ENCODE measurements at places on chromosomes 6 and 20.

DNA sequence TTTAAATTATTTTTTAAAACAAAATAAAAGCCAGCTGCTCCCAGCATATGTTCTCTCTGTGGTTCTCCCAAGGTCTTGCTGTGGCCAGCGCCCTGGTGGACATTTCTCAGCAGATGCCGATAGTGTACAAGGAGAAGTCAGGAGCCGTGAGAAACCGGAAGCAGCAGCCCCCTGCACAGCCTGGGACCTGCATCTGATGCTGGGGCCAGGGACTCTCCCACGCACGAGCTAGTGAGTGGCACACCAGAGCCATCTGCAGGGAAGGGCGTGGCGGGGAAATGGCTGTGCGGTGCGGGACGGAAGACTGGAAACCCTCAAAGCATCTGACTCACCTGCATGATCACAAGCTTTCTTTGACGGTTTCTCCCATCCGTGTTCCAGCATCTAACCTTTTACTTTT is 16.5 kb downstream of the GFRA4 start:
- no peak for DNase-seq
- H3K36me3 ChIP-seq: no peaks in the 10 kb centered on the region
- H3K27ac ChIP-seq: no peak overlapping the region
- H3K4me3 ChIP-seq: no peak overlapping the region

DNA sequence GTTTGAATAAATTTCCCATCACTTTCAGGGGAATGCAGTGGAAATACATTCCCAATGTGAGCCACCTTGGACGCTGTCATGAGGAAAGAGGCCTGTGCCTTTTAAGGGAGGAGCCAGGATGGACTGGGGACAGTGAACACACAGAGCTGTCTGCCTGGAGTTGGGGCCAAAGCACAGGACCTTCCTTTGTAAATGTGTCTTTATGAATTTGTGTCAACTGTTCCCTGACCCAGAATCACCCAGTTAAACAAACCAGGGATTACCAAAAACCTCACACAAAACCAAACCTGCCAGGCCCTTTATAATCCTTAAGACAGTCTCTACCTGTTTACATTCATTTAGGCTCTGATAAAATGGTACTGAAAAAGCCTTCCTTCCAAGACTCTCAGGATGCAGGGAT is 513.7 kb downstream of the MAFB start:
- H3K36me3 ChIP-seq: no peaks in the 10 kb centered on the region
- H3K27me3 ChIP-seq: no peaks in the 10 kb centered on the region
- no peak for DNase-seq
- H3K4me3 ChIP-seq: no peak overlapping the region

GRCh38 chr6:26152226-26153101 is 65.2 kb downstream of the HFE start:
- H3K36me3 ChIP-seq: no peaks in the 10 kb centered on the region
- no peak overlapping the region for H3K4me3 ChIP-seq
- peak; percentile 66 for DNase-seq
- H3K27me3 ChIP-seq: no peaks in the 10 kb centered on the region
- H3K4me1 ChIP-seq: peaks cover 9% of the 10 kb centered on the region

- H3K36me3 ChIP-seq: no peaks in the 10 kb centered on the region
- H3K27ac ChIP-seq: no peak overlapping the region
- H3K27me3 ChIP-seq: no peaks in the 10 kb centered on the region
Observed at GRCh38 chr20:49924247-49924646, 8.9 kb upstream of the SPATA2 start.

DNA sequence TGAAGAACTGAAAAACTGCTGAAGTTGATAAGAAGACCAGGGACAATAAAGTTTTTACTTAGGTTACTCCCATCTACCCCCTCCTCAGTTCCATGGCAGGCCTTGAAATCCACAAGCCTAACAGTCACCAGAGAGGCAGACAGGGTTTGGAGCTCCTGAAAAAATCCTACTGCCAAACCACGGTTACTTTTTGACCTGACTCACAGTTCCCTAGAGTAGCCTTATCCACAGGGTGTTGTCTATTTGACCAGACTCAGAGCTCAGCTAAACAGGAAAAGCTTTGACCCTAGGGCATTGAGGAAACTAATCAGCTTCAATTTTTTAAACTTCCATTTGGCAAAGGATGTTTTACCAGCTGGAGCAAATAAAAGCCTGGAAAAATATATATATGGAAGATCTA is 257.7 kb upstream of the NT5E start:
- DNase-seq: peak; percentile 3
- peak overlapping the region; percentile 55 for H3K27ac ChIP-seq
- no peaks in the 10 kb centered on the region for H3K36me3 ChIP-seq
- H3K4me1 ChIP-seq: peaks cover 4% of the 10 kb centered on the region
- no peak overlapping the region for H3K4me3 ChIP-seq
- no peaks in the 10 kb centered on the region for H3K27me3 ChIP-seq

- no peak for DNase-seq
- no peak overlapping the region for H3K4me3 ChIP-seq
- no peaks in the 10 kb centered on the region for H3K36me3 ChIP-seq
- H3K27ac ChIP-seq: no peak overlapping the region
Observed at GRCh38 chr6:23927935-23928334, 198.1 kb upstream of the NRSN1 start.

- no peaks in the 10 kb centered on the region for H3K36me3 ChIP-seq
- H3K27me3 ChIP-seq: no peaks in the 10 kb centered on the region
- no peak overlapping the region for H3K4me3 ChIP-seq
- H3K27ac ChIP-seq: no peak overlapping the region
Observed at GRCh38 chr20:43680981-43681380, 14.1 kb downstream of the MYBL2 start.

DNA sequence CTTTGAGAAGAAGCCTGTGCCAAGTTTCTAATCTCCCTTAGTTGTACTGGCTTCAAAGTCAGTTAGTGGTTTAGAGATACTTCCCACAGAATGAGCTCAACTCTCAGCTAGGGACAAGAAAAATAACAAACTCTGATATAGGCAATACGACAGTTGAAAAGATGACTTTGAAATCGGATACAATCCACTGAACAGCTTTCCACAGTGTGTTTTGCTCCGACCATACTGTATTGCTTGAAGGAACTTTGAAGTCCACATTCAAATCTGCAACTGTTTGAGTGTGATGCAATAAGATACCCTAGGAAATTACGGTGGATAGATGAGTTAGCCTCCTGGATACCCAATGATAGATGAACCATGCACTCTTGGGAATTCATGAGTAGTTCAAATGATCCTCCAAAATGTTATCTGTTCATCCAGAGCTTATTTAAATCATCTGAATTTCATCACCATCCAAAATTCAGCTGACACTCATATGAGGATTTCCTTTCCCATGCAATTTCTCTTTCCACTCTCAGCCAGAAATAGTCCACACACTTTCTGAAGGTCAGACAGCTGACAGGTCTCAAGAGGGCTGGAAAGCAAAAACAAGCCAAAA is 443.8 kb downstream of the HAO1 start:
- peaks cover 18% of the 10 kb centered on the region for H3K4me1 ChIP-seq
- DNase-seq: peak; percentile 86
- H3K27ac ChIP-seq: peak overlapping the region; percentile 14
- H3K4me3 ChIP-seq: no peak overlapping the region

GRCh38 chr20:15925376-15925775 is 647.9 kb downstream of the KIF16B start:
- no peak for DNase-seq
- H3K4me3 ChIP-seq: no peak overlapping the region
- H3K27ac ChIP-seq: no peak overlapping the region
- H3K36me3 ChIP-seq: no peaks in the 10 kb centered on the region
- no peaks in the 10 kb centered on the region for H3K27me3 ChIP-seq

DNA sequence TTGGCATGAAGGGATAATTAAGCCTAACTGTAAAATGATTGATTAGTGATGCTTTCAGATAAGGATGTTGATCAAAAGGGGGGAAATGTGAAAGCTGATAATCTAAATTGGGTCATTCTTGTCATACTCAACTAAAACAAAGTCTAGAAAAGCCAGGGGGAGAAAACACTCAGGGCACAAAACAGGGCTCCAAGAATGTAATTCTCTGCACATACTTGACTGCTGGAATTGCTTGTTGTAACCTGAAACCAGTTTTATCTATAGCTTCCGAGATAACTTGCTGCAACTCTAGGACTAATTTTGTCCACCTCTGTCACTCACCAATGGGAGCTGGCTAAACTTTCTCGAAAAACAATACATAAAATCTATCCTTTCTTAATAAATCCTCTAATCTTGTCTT is 310.3 kb downstream of the CLVS2 start:
- no peak overlapping the region for H3K4me3 ChIP-seq
- no peak for DNase-seq
- no peak overlapping the region for H3K27ac ChIP-seq

DNA sequence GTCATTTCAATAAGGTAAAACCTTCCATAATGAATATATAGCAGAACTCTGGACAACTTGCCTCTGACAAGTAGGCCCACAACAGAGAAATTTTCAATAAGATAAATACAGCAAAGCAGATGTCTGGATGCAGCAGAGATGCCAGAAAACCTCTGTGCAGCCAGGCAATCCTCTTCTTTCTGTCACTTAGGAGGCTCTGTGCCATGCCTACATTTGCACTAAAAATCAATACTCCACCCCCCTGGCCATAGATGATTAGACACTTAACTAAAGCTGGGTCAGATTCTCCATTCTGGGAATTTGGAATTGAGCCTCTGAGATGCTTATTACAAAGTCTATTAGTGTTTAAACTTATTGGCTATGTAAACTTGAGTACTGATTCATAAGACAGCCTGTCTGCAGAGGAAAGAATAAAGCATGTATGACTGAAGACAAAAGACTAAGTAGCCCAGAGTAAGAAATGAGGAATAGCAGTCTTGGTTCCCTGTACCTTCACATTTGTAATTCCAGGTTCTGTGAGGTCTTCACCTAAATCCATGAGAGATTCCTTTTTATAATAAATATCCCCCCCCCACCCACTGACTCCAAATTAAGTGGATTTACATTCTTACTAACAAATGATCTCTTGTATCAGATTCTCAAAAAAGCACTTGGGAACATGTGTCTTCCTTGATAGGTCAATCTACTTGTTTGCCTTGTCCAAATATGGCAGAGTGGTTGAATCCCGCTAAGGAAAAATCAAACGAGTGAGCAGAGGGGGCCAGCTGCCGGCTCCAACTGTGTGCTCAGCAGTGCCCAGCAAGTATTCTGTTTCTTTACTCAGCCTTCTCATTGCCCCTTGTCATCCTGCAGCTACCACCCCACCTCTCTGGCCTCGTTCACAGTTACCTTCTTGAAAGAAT is 20.4 kb downstream of the MAN1A1 start:
- no peak overlapping the region for H3K4me3 ChIP-seq
- no peaks in the 10 kb centered on the region for H3K36me3 ChIP-seq
- DNase-seq: no peak
- H3K27ac ChIP-seq: no peak overlapping the region
- H3K27me3 ChIP-seq: no peaks in the 10 kb centered on the region
- no peaks in the 10 kb centered on the region for H3K4me1 ChIP-seq

DNA sequence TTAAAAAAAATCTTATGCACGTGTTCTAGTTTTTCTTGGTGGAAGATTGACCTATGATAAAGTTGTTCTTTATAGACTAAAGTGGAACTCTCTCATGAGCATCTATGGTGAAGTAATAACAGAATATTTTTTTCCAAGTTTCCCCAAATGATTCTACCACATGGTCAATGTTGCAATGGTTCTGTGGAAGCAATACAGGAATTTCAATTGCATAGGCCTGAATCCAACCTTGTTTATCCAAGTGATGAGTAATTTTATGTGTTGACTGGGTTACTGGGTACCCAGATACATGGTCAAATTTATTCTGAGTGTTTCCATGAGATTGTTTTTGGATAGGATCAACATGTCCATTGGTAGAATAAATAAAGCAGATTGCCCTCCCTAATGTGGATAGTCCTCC is 581.5 kb downstream of the MMUT start:
- no peaks in the 10 kb centered on the region for H3K27me3 ChIP-seq
- no peak for DNase-seq
- H3K4me1 ChIP-seq: no peaks in the 10 kb centered on the region
- H3K4me3 ChIP-seq: no peak overlapping the region
- no peak overlapping the region for H3K27ac ChIP-seq

DNA sequence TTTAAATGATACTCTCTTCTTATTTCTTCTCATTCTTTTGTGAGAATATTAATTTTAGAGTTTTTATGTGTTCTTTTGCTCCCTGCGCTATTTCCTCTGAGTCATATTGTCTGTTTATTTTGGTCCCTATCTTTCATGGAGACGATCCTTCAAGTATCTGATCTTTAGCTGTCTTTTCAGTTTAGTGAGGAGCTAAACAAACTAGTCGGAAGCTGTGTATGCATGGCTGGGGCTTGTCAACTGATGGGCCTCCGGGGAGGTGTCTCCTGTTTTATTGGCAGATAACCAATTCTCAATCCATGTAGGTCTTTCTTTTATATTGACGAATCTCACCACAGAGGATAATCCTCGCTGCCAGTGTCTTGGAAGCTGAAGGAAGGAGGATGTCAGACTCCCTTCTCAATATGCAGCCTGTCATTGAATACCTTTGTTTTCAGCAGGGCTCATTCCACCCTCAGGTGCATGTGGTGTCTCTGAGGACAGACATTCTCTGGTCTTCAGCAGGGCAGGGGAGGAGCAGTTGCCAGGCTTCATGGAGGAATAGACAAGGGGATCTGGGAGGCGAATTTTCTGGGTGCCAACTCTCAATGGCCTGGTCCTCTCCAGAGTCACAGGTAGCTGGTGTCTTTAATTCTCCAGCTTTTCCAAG is 64.9 kb downstream of the RNF182 start:
- no peak overlapping the region for H3K4me3 ChIP-seq
- peaks cover 4% of the 10 kb centered on the region for H3K4me1 ChIP-seq
- no peak for DNase-seq

DNA sequence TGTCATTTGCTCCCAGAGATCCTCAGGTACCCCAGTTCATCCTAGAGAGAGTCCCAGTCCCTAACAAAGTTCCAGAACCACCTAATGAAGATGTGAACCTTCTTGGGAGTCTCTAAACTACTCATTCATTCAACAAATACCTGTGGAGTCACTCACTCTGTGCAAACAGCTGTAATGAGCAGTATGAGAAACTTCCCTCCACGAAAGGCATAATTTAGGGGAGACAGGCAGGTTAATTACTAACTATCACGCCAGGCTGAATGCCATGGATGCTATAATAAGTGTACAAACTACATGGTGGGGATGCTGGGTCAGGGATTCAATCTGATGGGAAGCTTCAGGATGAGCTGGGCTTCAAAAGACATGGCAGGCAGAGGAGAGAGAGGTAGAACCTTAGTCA is 70.1 kb upstream of the AFDN start:
- no peak overlapping the region for H3K27ac ChIP-seq
- no peaks in the 10 kb centered on the region for H3K4me1 ChIP-seq
- no peaks in the 10 kb centered on the region for H3K27me3 ChIP-seq
- H3K4me3 ChIP-seq: no peak overlapping the region

DNA sequence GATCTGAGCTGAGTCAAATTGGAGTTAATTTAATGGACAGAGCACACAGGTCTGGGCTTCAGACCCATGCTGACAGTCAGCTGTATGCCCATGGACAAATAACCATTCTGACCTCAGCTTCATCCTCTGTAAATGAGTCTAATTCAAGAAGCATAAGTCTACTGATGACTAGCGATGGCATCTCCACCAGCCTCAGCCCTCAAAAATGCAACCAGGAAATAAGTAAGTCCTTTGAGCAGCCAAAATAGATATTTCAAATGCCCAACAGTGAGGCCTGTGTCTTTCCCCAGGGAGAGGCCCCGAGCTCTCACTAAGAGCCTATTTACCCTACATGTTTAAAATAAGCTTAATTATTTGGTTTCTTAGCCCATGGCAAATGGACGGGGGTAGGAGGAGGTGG is 114.2 kb upstream of the MTHFD1L start:
- peak; percentile 77 for DNase-seq
- H3K4me3 ChIP-seq: no peak overlapping the region
- H3K36me3 ChIP-seq: no peaks in the 10 kb centered on the region
- peaks cover 23% of the 10 kb centered on the region for H3K4me1 ChIP-seq

- no peaks in the 10 kb centered on the region for H3K27me3 ChIP-seq
- peak; percentile 10 for DNase-seq
- peaks cover 3% of the 10 kb centered on the region for H3K4me1 ChIP-seq
- no peaks in the 10 kb centered on the region for H3K36me3 ChIP-seq
- H3K4me3 ChIP-seq: no peak overlapping the region
Observed at GRCh38 chr6:133730881-133731280, 158.0 kb upstream of the TCF21 start.

Data from astrocyte (in vitro differentiated cells and primary cell).